Activated CD8-positive, alpha-beta memory T cell treated with anti-CD3 and anti-CD28 coated beads for 1 hour (primary cell): ENCODE measurements at places on chromosomes 2 and 18.

DNA sequence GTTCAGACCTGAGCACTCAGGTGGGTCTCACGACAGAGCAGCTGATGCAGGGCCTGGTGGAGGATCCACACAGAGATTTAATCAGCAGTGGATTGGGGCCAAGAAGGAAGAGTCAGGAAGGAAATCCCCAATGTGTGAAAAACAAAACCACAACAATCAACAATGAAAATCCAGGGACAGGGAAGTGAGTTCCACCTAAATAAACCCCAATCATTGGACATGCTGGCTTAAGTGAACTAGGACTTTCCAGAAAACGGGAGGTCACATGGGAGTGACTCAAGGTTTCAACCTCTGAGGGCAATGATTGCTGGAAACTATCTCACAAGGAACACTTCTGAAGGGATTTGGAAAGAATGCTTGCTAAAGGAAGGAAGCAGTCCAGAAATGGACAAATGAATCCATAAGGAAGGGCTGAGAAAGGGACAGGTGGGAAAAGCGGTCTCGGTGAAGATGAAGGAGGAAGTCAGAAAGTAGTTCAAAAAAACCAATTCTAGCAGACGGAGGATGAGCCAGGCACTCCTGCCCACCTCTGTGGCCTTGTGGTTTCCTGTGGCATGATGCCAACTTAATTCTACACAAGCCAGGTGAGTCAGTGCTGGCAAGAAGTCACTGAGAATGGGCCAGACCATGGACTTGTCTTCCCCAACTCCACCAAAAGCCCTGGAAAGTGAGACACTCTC, 15.4 kb upstream of the XDH start:
- DNase-seq, result no peak

DNA sequence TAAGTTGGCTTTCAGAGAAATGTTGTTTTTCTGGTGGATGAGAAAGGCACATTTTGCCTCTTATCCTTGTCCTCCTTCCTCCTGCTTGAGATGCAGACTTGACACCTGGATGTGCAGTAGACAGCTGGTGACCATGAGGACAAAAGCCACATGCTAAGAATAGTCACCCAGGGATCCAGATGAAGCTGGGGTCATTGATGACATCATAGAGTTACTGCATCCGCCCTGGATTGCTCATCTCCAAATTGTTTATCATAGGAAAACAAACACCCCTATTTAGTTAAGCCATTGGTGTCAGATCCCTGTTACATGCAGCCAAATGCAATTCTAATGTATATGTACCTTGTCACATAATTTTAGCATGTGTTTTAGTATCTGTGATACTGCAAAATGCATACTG, 16.3 kb upstream of the SLC1A4 start:
- DNase-seq, result no peak

DNA sequence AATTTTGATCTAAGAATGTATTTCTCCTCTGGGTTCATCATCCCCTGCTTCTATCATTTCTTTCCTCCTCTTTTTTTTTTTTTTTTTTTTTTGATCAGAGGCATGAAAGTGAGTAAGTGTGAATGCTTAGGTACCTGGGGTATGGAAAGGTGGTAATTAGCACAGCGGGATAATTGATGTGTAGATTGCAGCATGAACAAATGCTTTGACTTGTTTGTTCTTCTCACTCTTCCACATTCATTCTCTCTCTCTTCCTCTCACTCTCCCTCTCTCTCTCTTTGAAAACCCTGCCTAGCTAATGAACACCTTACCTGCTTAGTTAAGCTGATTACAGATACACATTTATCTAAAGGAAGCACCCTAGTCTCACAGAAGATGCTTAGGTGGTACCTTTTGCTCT, 74.7 kb downstream of the ZEB2 start:
- no peak for DNase-seq

GRCh38 chr2:64404002-64404731, 49.8 kb upstream of the LGALSL start:
- no peak for DNase-seq

DNA sequence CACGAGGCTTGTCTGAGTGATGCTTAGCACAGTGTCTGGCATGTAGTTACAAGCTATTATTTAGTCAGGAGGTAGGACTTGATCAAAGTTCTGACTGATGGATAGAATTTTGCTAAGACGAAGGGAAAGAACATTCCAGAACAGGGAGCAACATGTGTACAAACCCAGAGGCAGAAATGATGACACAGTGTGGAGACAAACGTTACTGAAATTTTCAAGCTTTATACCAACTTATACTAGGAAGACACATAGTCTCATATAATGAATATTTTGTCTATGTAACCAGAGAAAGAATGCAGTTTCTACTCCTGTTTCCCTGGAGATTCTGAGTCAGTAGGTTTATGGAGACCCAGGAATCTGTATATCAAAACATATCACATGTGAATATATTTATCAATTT, 123.4 kb downstream of the FAM124B start:
- DNase-seq, result no peak

DNA sequence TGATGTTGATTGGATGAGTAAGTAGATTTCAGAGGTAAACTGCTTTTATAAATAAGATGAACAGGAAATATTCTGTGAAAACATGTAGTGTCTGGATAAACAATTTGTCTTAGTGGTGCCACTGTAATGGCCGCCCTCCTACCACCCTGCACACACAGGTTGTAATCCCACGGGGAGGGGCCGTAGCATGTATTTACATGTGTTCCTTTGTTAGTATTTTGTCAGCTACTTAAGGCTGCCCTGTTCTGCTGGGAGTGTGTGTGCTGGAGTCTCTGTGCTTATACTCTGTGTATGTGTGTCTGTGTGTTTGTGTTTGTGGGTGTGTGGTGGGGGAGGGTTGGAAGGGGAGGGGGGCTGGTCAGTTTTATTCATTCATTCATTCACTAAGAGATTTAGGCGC, 5.1 kb downstream of the TSHZ1 start:
- DNase-seq, result no peak

GRCh38 chr2:163723348-163723747, 12.5 kb downstream of the FIGN start:
- DNase-seq, result no peak

DNA sequence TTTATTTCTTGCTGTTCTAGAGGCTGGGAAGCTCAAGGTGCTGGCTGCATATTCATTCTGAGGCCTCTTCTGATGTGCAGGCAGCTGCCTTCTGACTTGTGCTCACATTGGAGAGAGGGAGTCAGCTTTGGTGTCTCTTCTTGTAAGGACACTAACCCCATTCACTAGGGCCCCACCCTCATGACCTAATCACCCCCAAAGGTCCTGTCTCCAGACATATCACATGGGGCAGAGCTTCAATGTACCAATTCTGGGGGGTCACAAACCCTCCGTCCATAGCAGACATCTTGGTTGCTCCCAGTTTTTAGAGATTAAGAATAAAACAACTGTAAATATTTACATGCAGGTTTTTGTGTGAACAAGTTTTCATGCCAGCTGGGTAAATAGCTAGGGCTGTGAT, 109.1 kb downstream of the RTP5 start:
- no peak for DNase-seq

GRCh38 chr18:934518-935133, 30.0 kb downstream of the ADCYAP1 start:
- DNase-seq, result no peak

DNA sequence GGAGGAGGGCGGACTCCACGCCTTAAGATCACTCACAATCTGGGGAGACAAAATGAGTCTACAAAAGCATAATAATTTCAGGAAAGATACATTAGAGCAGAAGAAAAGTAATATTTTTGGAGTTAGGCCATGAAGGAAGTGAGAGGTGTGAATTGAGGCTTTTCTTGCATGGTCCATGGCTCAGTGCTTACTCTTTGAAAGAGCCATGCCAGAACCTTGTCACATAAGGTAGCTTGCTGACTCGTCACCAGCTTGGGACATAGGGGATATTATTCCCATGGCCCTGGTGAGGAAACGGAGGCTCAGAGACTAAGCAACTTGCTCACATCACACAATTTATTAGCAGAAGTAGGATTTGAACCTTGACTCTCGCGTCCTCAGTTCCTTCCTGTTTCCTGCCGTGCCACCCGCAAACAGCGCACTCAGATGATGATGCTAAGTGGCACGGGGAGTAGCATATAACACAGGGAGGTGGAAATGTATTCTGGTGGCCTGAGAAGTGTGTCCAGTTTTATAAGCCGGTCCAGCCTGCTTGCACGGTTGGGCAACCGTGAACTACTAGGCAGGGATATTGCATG, 312.2 kb upstream of the EPAS1 start:
- no peak for DNase-seq

DNA sequence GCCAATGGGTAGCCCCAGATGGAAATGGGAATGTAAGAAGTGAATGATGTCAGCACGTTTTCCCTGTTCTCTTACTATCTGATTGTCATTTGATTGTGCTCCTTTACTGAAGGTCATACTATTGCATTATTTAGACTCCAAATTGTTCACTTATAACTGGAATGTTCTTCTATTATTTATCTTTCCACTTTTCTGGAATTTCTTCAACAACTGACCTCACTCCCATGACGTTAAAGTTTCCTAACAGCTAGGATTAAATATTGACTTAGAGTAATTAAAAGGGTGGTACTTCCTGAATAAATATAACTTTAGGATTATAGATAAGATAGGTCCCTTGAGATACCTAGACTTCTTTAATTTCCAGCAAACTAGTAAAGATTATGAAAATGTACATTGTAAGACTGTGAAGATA, 10.9 kb upstream of the GULP1 start:
- no peak for DNase-seq

GRCh38 chr2:158456309-158457066, at the start of the genes CCDC148 and PKP4:
CCDC148 (minus strand) TSS chr2:158456753; CDS start chr2:158456439, 314 bp downstream.
PKP4 (plus strand) TSS chr2:158456952; CDS start chr2:158533185, 76,233 bp downstream.
- peak; percentile 78 for DNase-seq

- no peak for DNase-seq
Observed at GRCh38 chr2:12313445-12314126, 403.1 kb upstream of the TRIB2 start.

DNA sequence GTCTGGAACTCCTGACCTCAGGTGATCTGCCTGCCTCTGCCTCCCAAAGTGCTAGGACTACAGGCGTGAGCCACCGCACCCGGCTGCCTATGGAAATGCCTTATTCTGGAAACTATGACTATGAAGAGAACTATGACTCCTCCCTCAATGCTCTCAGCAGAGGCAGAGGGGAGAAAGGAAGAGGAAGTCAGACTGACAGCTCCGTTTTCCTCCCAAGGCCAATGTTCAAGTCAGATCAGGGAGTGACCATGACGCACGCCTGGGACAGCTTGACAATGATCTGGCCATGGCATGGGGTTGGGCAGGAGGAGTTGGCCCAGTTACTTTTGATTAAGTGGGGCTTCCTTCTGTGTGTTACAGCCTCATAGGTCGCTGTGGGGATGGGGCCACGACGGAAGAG, 44.3 kb upstream of the MRPL33 start:
- no peak for DNase-seq

DNA sequence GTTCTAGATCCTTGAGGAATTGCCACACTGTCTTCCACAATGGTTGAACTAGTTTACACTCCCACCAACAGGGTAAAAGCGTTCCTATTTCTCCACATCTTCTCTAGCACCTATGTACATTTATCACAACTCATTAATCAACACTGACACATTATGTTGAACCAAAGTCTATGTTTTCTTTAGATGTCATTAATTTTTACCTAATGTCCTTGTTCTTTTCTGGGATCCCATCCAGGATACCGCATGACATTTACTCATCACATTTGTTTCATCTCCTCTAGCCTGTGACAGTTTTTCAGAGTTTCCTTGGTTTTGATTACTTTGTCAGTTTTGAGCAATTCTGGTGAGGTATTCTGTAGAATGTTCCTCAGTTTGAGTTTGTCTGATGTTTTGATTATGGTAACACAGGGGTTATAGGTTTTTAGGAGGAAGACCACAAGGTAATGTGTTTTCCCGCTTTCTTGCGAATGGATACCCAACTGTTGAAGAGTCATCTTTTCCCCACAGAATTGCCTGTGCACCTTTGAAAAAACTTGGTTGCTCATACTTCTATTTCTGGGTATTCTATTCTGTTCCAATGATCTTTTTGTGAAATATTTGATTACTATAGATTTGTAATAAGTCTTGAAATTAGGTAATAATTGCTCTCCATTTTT, 3.0 kb upstream of the UGT1A9 start:
- no peak for DNase-seq

GRCh38 chr2:74373985-74374384, 6.1 kb downstream of the DCTN1 start:
- DNase-seq, result no peak

DNA sequence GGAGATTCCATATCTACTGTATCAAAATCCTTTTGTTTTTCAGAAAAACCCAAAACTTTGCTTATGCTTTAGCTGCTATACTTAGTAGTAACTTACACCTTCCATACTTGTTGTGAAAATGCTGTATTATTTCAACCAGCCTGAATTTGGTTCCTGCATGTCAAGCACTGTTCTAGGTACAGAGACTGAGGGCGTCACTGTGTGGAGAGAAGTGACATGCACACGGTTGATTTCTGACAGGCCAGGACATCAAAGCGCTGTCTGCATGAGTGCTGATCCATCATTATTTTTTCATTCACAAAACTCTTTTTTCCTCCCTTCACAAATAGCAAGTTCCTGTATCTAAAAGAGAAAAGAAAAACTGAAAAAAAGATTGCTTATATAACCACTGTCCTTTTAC, 31.6 kb downstream of the TRAPPC12 start:
- DNase-seq, result no peak

GRCh38 chr2:94759211-94759610, 112.0 kb upstream of the TEKT4 start:
- DNase-seq, result no peak

DNA sequence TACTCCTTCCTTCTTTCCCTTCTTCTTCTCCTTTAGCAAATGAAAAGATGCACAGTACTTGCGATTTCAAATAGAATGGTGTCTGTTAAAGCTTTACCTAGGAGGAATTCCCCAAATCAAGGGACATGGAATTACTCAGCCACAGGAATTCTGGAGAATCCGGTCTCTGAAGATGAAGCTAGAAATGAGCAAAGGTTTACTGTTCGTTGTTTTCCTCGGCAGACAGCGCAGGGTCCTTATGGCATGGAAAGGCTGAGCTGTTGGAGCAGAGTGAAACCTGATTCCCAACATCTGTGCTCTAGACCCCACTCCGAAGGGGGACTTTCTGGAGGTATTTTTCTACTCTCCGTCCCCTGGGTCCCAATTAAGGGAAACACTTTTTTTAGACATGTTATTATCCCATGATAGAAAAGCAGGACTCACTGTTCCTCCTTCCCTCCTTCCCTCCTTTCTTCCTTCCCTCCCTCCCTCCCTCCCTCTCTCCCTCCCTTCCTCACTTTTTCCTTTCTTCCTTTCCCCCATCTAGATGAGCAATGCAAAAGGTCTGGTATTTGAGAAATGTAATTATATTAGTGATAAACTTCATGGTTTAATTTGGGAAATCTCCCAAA, 47.1 kb downstream of the CDCA7 start:
- DNase-seq, result no peak

DNA sequence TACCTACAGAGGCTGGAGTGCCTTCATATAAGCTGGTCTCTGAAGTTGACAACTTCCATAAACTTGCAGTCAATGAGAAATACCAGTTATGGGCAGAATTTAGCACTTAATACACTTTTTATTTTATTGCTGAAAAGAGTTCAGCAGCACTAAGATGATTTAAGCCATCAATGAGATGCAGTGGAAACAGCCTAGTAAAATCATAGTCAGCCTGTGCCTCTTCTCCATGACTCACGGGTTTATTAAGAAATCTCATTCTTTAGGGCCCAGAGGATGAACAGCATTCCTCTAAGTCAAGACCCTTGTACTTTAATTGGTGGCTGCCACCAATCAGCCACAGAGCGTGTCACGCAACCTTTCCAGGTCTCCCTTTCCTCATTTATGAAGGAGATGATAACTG, 1357.9 kb upstream of the CELF4 start:
- no peak for DNase-seq
